ENCODE measurements at places on chromosomes 5 and 9.
A peak's percentile ranks its signal among the peaks of the same experiment; 100 is the strongest.

DNA sequence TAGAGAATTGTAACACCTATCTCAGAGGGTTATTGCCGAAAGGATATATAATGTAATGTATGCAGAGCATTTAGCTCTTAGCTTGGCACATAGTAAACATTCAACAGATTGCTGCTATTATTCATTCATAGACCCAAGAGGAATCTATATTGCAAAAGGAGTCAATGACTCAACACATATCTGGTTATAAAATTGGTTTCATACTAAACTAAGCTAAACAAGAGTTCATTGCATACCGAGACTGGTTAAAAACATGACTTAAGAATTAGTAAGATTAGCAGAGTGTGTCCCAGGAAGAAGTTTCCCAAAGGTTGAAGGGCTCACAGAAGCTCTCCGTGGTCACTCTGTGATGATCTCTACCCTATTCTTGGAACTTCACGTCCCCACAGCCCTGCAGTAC is 339.6 kb upstream of the CCNH start:
- no peak for DNase-seq

DNA sequence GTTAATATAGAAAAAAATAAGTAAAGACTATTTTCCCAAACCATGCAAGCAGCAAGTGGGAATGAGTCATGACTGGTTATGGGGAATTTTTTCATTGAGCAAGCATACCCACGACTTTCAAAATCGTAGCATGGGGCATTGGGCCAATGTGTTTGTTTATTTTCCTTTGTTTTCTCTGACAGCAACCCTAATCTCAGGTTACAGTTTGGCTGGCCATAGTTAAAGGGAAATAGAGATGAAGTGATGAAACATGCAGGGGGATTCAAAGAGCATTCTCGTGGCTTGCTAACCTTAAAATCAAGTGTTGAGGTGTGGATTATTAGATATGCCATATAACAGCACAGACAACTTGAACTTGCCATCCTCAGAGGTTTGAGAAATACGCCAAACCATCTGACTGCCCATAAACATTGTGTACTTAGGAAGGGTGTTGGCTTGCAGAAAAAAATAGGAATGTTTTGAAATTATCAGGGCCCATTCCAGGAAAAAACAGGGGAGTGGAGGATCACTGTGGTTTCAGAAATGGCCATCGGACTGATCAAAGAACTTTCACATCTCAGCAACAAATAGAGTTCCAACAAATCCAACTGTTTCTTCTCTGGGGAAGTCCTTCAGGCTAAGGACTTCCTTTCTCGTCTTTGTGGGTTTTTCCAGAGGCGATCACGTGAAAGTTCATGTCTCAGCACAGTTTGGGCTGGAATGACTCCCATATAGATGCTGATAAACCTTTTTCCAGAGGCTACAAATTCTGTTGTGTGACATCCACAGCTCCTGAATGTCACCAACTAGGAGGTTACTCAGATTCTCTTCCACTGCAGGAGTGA is 259.1 kb downstream of the SYK start:
- DNase-seq: peak; percentile 93

- no peak for DNase-seq
Observed at GRCh38 chr5:134451225-134451935, 39.7 kb upstream of the CDKN2AIPNL start.

DNA sequence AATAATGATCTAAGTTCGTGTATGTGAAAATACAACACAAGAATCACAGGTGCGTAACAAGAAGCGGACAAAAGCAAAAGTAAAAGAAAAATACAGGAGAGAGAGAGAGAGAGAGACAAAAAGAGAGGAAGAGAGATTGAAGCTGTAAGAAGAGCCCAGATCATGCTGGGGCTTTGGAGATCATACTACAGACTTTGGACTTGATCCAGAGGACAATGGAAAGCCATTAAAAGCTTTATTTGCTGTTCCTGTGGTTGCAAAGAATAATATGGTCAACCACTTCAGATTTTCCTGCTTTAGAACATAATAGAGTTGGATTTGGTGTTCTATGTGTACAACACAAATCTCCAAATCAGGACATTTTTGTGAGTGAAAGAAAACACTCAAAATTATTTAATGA is 561.4 kb downstream of the CAAP1 start:
- no peak for DNase-seq

GRCh38 chr5:67896311-67896929 is 319.1 kb upstream of the PIK3R1 start:
- peak; percentile 65 for DNase-seq

- peak; percentile 69 for DNase-seq
Observed at GRCh38 chr5:76457674-76458485, 54.8 kb downstream of the IQGAP2 start.

DNA sequence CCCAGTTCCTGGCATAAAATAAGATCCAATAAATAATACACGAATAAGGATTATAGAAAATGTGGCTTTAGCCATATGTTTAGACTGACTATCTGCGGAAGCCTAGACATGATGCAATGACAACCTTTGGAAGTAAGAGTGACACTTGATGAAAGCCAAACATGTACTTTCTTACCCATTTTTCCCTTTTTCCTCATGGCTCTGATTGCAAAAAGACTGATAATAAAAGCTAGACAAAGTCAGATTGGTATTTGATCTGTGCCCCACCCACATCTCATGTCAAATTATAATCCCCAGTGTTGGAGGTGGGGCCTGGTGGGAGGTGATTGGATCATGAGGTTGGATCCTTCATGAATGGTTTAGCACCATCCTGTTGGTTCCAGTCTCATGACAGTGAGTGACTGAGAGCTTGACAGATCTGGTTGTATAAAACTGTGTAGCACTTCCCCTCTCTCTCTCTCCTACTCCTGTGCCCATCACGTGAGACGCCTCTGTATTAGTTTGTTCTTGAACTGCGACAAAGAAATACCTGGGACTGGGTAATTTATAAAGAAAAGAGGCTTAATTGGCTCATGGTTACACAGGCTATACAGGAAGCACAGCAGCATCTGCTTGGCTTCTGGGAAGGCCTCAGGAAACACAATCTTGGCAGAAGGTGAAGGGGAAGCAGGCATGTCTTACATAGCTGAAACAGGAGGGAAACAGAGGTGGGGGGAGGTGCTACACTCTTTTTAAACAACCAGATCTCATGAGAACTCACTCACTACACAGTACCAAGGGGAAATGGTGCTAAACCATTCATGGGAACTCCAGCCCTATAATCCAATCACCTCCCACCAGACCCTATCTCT is 243.4 kb upstream of the PIK3R1 start:
- DNase-seq: peak; percentile 53

- no peak for DNase-seq
Observed at GRCh38 chr9:133691626-133692363, 46.4 kb downstream of the SARDH start.

DNA sequence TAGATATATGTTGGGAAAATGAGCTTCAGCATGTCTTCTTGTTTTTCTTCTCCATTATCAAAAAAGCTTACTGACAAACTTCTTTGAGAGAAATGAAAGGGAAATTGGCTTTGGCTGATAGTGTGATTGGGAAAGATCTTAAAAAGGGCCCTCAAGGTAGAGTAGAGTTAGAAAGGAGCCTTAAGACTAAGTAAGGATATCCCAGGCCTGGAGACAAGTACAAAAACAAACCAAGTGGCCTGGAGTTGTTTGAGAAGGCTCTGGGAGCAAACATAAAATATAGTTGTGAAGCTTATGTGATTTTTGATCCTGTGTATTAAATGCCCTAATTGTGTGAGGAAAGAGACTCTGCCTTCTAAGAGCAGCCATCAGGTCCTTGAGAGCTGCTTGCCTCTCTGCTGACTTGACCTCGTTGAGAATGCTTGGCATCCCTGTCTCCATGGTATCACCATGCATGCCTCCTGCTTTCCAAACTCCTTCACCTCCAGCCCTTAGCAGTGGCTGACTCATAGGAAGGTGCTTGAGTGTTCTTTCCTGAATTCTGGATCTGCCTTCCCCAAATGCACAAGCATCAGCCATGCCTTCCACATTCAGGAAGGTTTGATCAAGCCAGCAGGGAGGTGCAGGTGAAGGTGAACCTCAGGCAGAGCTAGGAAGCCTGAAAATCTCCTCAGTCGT is 78.9 kb downstream of the SMARCA2 start:
- DNase-seq: no peak

- no peak for DNase-seq
Observed at GRCh38 chr9:15287309-15287708, 19.7 kb downstream of the TTC39B start.

DNA sequence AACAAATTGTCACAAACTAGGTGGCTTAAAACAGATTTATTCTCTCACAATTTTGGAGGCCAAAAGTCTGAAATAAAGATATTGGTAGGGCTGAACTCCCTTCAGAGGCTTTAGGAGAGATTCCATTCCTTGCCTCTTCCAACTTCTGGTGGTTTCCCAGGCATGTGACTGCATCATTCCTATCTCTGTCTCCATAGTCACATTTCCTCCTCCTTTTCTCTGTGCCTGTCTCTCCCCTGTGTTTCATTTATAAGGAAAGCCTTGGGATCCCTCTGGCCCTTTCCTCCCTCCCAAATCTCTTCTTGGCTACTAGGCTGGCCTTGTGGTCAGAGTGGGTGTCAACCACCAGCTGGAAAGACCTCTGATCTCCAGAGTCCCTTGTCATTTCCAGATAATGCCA is 78.2 kb downstream of the SNX18 start:
- DNase-seq: no peak

DNA sequence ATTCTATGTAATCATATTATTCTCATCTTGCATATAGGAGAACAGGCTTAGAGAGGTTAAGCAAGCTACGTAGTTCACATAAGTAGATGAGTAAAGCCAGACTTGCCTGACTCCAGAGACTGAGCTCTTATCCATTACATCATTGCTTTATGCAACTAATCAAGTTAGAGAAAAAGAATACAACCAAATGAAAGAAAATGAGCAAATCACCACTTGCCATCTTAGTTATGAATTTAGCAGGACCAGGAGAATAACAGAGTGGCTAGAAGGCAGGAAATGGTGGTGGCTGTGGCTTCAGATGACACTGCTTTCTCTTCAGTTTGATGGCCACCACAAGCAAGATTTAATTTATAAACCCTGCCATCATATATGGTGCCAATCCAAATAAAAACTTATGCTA is 26.6 kb downstream of the POC5 start:
- no peak for DNase-seq

GRCh38 chr9:128093011-128093410 is 25.0 kb downstream of the SLC25A25 start:
- no peak for DNase-seq

DNA sequence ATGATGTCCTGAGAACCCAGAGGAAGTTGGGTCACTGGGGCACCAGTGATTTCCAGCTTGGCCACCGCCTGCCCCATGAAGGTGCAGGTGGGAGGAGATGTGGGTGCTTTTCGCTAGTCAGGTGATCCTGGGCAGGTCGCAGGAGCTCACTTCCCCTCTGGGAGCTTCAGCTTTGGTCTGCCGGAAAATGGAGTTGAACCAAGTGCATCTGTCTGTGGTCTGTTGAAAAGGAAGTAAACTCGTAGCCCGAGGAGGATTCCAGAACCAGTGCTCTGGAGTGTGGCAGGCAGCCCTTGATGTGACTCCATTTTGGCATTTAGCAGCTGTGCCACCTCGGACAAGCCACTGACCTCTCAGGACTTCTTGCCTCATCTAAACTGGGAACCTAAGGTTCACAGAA is 81.8 kb upstream of the HRH2 start:
- no peak for DNase-seq

GRCh38 chr5:132677191-132677590 is 3.4 kb downstream of the IL4 start:
- DNase-seq: no peak

DNA sequence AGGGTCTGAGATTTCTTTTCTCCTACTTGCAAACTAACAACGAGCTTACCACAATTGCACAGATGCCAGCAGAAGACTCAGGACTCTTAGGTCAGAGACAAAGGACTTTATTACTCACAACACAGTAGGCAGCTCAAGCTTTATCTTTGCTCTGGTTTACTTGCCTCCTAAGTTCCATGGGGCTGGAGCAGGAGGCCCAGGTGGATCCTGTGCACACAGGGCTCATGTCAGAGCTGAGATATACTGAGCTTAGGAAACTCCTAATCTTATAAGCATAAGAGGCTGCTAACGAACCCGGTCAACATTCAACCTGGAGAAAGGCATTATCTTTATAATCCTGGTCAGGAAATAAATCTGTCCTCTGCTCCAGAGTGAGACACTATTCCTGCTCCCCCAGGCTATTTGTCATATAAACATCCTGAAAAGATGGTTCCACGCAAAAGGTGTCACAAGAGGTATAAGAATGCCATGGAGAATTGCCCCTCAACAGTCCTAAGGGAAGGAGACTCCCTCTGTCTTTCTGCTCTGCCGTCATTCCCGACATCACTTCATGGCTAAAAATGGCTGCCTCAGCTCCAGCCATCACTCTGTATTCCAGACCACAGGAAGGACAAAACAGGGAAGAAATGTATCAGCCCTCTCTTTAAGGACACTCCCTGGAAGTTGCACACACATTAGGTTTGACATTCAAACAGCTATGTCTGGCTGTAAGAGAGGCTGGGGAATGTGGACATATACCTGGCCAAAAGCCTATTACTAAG is 16.2 kb downstream of the DUSP1 start:
- DNase-seq: no peak

DNA sequence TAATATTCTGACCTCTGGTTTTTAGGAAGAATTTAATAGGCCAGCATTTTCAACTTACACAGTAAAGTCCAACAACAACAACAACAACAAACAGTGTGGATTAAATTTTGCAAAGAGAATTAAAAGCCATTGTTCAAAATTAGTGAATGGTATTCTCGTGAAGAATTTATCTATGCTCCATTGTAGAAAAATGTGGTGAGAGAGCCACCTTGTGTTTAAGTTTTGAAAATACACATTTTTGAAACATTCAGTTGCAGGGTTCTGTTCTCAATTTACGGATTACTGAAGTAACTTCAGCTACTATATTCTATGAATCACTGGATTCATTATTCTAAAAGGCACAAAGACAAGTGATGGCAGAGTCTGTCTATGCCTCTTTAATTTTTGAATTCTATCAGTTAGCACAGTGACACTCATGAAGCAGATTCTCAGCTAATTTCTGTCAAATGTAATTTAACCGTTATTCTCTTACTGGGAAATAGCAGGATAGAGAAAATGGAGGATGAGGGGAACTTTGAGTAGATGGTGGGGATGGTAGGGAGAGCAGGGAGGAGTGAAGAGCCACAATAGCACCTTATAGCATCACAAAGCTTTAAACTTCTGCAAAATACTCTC is 11.0 kb downstream of the CCDC152 start:
- peak; percentile 56 for DNase-seq

DNA sequence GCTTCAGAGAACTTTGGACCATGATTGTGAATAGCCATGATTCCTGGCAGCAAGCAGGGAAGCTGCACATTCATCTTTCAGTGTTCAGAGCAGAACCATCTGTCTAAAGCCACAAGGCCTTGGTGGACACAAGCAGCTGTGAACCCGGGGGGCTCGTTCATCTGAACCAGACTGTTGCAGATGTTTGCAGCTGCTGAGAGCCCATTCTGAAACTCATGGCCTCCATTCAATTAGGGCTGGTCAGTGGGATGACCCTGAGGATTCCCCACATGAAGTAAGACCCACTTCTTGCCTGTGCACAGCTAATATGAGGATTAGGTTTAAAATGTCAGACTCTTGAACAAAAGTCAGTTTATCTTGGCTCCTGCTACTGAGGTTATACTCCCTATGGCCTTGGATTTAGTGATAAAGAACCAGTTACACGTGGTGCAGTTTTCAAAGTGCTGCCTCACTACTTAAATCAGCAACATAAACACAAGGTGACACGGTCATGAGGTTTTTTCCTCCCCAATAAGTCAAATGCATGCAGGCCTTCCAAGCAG is 109.8 kb upstream of the IFNK start:
- DNase-seq: no peak

- no peak for DNase-seq
Observed at GRCh38 chr9:109087795-109088194, 32.0 kb downstream of the TMEM245 start.
